ENCODE measurements at places on chromosomes 2 and 18. TPM values are rescaled to one million over a fixed set of nuclear protein-coding genes. Genes with fewer than 3 reads are reported as not detected.

Gene IL37
- total RNA-seq, result 2.0 TPM

Gene B4GALT6
- 22.0 TPM for total RNA-seq

DNA sequence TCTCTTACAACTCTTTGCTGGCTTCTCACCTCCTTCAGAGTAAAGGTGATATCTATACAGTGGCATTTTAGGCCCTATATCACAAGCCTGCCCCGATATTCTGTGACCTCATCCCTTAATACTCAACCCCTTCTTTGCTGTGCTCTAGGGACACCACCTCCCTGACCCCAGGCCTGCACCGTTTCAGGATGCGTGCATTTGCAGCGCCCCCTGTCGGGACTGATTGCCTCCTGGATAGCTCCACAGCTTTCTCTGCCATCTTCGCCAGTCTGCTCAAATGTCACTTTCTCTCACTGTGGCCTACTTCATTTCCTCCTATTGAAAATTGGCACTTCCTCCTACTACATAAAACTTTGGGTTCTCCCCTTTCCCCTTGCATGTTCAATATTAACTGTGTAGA is 289.6 kb downstream of the SOCS6 start:
- peak; percentile 21 for DNase-seq

Gene REG3A
- not detected for total RNA-seq

Gene COLEC12
- not detected for total RNA-seq

DNA sequence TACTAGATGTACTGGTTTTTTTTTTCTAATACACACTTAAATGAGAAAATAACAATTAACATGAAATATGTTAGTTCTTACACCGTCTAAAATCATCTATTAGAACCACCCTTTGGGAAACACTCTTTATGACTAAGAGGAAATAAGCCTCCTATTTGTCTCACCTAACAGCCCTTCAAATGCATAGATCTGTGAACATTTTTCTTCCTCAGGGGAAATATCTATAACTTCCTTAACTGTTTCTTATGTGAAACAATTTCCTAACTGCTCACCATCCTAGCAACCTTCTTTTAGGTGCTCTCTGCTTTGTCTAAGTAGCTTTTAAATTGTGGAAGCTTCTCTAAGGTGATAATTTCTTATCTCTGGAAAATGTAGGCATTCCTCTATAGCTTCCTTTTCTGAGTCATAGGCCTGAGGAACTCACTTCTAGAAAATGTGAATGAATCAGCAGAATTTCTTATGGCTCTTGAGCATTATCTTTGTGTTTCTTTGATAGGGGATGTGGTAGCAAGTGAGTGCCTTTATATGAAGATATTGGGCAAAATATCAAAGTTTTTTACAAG is 56.1 kb downstream of the CNTNAP5 start:
- no peak for DNase-seq

- no peak for DNase-seq
These were observed 872.2 kb upstream of the NXPH2 start for GRCh38 chr2:139652385-139652784.

Gene PRSS56
- total RNA-seq, result not detected

Gene OR6B3
- total RNA-seq, result not detected

GRCh38 chr2:239246723-239247122 is 154.1 kb downstream of the HDAC4 start:
- DNase-seq, result peak; percentile 67

Gene C2orf78
- total RNA-seq, result not detected

DNA sequence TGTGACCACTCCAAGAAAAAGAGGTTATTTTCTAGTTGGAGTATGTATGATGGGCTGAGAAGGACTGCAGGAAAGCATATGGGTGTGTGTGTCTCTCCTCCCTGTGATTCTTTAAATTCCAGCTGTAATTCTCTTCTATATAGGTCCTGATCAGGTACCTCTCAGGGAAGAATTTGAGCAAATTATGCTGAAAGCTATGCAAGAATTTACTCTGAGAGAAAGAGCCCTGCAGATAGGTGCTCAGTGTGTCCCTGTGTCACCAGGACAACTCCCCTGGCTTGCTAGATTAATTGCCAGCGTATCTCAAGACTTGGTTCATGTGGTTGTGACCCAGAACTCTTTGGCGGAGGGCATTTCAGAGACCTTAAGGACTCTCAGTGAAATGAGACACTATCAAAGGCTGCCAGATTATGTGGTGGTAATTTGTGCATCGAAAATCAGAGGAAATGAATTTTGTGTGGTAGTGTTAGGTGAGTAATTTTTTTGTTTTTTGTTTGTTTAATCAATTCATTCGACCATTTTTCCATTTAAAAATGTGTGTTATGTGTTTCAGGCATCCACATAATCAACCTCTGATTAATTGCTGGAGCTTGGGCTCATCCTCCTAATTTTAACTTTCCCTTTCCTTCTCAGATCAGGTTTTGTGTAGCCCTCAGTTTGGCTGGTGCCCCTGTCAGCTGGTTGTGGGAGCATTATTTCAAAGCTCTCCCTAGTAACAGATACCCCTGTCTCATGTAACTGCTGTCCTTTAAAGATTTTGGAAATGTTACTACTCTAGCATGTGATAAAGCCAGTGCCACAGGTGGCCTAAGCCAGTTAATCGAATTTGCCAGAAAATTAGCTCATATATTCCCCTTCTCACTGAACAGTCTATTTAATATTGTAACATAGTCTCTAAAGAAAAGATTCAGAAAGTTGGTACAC is 150.9 kb downstream of the ESCO1 start:
- DNase-seq, result no peak

DNA sequence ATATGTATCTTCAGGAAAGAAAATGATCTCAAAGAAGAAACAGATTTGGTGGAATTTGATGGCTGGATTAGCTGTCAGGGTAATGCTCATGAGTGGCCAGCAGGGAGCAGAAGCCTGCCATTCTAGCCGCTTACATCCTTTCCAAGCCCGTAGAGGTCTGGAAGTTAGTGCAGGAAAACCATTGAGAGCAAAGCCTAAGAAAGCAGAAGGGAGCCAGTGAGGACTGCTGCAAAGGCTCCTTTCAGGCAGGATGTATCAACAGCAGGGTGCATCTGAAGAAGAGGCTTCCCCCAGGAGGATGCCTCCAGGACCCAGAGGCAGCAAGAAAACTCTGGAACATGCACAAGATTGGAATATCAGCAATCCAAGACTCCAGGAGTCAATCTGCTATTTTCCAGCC is 22.9 kb upstream of the LBH start:
- peak; percentile 56 for DNase-seq

GRCh38 chr2:159506202-159506601 is 110.1 kb downstream of the BAZ2B start:
- DNase-seq, result no peak

Gene ATP6V1B1
- not detected for total RNA-seq

- DNase-seq, result peak; percentile 80
These were observed 52.5 kb upstream of the MCFD2 start for GRCh38 chr2:46967990-46968647.

GRCh38 chr2:157748371-157749142 is 119.9 kb upstream of the ACVR1C start:
- DNase-seq, result no peak

Gene GMPPA
- total RNA-seq, result 53.0 TPM

DNA sequence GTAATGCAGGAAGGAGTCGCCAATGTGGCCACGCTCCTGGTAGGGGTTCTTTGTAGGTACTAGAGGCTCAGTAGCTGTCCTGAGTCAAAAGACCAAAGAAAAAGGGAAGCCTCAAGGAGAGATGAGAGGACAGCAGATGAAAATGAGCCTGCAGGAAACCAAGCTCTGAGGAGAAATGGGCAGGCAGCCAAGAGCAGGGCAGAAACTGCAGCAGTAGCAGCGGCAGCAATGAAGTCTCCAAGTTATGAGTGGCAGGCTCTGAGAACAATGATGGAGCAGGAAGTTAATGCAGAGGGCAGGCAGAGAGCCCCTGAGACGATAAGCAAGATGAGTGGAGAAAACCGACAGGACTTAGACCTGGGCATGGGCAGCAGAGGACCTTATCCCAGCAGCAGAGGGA is 48.2 kb upstream of the TMEM200C start:
- no peak for DNase-seq

GRCh38 chr2:70868970-70869369 is 33.4 kb upstream of the CD207 start:
- DNase-seq, result no peak

Gene SERPINB12
- total RNA-seq, result not detected

DNA sequence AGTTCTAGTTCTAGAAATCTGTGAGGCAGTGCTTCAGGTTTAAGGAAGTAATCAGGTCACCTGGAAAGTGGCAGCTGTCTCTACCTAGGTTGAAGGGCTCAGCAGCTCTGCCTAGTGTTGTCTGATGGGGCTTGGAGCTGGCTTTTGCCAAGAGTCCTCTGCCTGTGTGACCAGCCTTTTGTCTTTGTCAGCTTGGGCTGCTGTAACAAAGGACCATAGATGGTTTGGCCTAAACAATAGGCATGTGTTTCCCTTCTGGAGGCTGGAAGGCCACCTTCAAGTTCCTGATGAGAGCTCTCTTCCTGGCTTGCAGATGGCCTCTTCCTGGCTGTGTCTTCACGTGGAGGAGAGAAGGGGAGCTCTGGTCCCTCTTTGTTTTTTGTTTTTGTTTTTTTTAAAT is 13.3 kb downstream of the UBE2F start:
- no peak for DNase-seq

Gene FEV
- not detected for total RNA-seq

Gene SOX11
- not detected for total RNA-seq

- peak; percentile 22 for DNase-seq
These were observed 22.8 kb upstream of the MYO3B start for GRCh38 chr2:170155022-170155722.

Gene CROCC2
- total RNA-seq, result not detected

Gene ACVR1C
- 0.99 TPM for total RNA-seq

DNA sequence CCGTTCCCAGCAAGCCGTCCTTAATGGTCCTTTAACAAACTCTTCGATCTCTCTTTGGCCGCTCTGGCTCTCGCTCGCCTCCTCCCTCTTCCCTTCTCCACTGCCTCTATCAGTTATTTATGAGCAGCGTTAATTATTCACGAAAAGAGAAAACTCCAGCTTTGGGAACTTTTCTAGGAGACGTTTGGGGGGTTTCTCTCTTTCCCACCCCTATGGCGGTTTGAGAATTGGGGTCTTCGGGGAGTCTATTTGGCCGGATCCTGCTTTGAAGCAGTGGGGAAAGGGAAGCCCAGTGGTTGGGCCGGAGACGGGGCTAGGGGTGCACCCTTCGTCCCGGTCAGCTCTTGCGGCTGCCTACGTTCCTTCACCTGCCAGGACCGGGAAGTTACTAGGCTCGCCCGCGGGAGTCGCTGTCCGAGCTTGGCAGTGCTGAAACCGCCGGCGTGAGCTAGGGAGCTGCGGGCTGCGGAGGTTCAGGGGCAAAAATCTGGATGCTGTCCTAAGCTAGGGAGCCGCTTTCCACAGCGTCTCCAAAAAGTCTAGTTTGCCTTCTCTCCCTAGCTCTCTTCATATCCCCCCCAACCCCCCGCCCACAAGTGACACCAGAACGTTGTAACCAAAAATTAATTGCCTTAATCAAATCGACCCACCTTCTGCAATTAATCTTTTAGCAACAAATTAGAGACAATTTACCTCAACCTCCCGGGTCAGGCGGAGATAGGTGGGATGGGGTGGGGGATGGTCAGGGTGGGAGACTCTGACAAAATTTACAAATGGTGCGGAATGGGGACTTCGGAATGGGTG is 8.9 kb upstream of the SKOR2 start:
- no peak for DNase-seq

DNA sequence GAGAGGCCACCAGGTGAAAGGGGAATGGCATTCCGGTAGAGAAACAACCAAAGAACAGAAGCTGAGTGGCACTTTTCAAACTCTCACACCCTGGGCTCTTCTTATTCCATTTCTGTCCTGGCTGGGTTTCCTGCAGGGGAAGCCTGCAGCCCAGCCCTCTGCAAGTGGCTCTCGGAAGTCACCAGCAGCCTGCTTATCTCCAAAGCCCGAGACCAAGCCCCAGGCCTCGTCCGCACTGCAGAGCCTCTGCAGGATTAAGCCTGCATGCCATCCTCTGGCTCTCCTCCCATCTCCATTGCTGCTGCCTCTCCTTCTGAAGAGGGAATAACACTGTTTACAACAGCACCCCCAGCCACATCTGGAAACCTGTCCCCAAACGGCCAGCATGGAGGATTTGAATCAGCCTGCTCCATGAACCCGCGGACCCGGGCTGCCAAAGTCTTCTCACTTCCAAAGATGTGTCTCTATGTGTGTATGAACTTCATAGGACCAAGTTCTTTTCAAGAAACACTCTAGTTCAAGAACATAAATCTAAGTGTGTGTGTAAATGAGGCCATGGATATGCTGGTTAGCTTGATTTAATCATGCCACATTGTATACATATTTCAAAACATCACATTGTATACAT is 54.2 kb downstream of the DIPK1C start:
- no peak for DNase-seq

- peak; percentile 10 for DNase-seq
These were observed 125.5 kb upstream of the REV1 start for GRCh38 chr2:99615247-99615771.

- DNase-seq, result no peak
These were observed 235.8 kb upstream of the RAB12 start for GRCh38 chr18:8373486-8373885.
